Spinal cord (tissue), 10 donors: ENCODE measurements at places on chromosomes 2 and 18. TPM values are rescaled to one million over a fixed set of nuclear protein-coding genes. Genes with fewer than 3 reads are reported as not detected.

GRCh38 chr2:59080451-59081181 lies 839.5 kb upstream of the FANCL start:
- no peaks in the 10 kb centered on the region for H3K27me3 ChIP-seq
- H3K36me3 ChIP-seq, result no peaks in the 10 kb centered on the region
- H3K4me1 ChIP-seq, result no peaks in the 10 kb centered on the region
- no peak for DNase-seq
- no peak overlapping the region for H3K27ac ChIP-seq

EFHD1 gene
- 49.0 TPM for polyA plus RNA-seq

DNA sequence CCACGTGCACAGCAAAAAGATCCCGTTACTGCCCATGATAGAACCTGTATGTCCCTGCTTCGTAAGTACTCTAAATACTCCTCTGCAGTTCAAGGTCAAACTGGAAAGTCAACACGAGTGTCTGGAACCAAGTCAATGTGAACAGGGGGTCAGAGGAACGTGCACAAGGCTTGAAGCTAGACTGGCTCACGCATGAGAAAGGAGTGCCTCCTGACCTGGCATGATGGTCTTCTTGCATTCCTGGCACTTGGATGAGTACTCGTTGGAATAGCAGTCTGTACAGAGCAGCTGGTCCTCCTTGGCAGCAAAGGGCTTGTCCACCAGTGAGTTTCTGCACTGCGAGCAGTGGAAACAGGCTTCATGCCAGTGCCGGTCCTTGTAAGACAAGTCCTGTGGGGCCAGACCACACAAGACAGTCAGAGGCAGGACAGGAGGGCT lies 25.5 kb downstream of the FHL2 start:
- H3K36me3 ChIP-seq, result no peaks in the 10 kb centered on the region
- no peak overlapping the region for H3K27ac ChIP-seq
- DNase-seq, result peak; percentile 61
- peaks cover 14% of the 10 kb centered on the region for H3K4me1 ChIP-seq

GRCh38 chr2:200624658-200625057 lies 38.8 kb downstream of the AOX1 start:
- H3K4me1 ChIP-seq, result no peaks in the 10 kb centered on the region
- no peak overlapping the region for H3K27ac ChIP-seq
- DNase-seq, result no peak
- H3K4me3 ChIP-seq, result no peak overlapping the region
- no peaks in the 10 kb centered on the region for H3K36me3 ChIP-seq

DNA sequence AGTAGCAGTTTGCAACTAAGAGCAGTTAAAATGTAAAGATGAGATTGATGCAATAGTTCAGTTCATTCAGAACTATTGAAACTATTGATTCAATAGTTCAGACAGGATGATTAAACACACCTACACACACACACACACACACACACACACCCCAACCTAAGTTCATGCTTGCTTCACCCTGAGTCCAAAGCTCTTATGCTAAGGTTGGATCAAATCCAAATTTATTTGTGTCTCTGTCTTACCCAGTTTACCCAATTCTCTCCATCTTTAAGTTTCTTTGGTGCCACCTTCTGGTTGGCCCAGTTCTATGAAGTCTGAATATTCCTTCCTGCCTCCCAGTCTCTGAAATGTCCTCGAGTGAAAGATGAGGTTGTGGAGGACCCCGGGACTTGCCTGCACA lies 5.1 kb downstream of the SERPINB8 start:
- no peaks in the 10 kb centered on the region for H3K27me3 ChIP-seq
- H3K4me1 ChIP-seq, result peaks cover 9% of the 10 kb centered on the region
- H3K36me3 ChIP-seq, result no peaks in the 10 kb centered on the region
- no peak overlapping the region for H3K4me3 ChIP-seq
- peak; percentile 20 for DNase-seq

- DNase-seq, result no peak
- H3K4me3 ChIP-seq, result no peak overlapping the region
- H3K4me1 ChIP-seq, result no peaks in the 10 kb centered on the region
- no peaks in the 10 kb centered on the region for H3K36me3 ChIP-seq
Observed at GRCh38 chr2:175372704-175373701, 191.5 kb upstream of the ATP5MC3 start.

DNA sequence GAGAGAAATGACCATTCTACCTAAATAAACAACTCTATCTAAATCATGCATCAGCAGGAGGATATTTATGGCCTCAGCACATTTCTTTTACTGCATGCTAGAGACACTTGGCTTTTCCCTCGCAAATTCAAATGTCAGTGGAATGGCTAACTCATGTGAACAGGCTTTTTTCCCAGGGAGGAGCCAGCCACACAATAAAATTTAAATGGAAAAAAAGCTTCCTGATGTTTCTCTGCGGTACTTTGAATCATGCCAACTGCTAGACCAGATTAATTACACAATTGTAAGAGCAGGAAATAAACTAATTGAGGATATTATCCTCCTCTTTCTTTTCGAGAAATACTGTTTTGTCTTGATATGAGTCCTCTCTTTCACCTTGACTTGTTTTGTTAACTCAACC lies 676.3 kb downstream of the IRS1 start:
- H3K4me1 ChIP-seq, result no peaks in the 10 kb centered on the region
- no peak for DNase-seq
- H3K36me3 ChIP-seq, result no peaks in the 10 kb centered on the region
- no peak overlapping the region for H3K4me3 ChIP-seq

- H3K4me1 ChIP-seq, result peaks cover 10% of the 10 kb centered on the region
- H3K27me3 ChIP-seq, result no peaks in the 10 kb centered on the region
- no peak for DNase-seq
- peak overlapping the region; percentile 67 for H3K27ac ChIP-seq
Observed at GRCh38 chr18:332007-332406, 64.2 kb upstream of the THOC1 start.

GRCh38 chr2:113105047-113105785 lies 22.2 kb upstream of the IL1RN start:
- no peaks in the 10 kb centered on the region for H3K27me3 ChIP-seq
- no peak overlapping the region for H3K4me3 ChIP-seq
- no peaks in the 10 kb centered on the region for H3K4me1 ChIP-seq
- DNase-seq, result no peak
- H3K27ac ChIP-seq, result no peak overlapping the region
- H3K36me3 ChIP-seq, result no peaks in the 10 kb centered on the region

- no peak for DNase-seq
- H3K4me1 ChIP-seq, result peaks cover 48% of the 10 kb centered on the region
- H3K27me3 ChIP-seq, result no peaks in the 10 kb centered on the region
- no peak overlapping the region for H3K4me3 ChIP-seq
Observed at GRCh38 chr2:120791962-120792297, 56.3 kb downstream of the GLI2 start.

ZBTB7C gene
- polyA plus RNA-seq, result 9.4 TPM

LYG2 gene
- 0.98 TPM for polyA plus RNA-seq

PDE1A gene
- polyA plus RNA-seq, result 8.7 TPM

GRCh38 chr2:20484034-20484617 lies 37.3 kb downstream of the RHOB start:
- H3K27me3 ChIP-seq, result no peaks in the 10 kb centered on the region
- no peak overlapping the region for H3K27ac ChIP-seq
- H3K4me3 ChIP-seq, result no peak overlapping the region
- DNase-seq, result no peak

ADAM17 gene
- polyA plus RNA-seq, result 39.2 TPM

GRCh38 chr18:21803495-21803894 lies 62.9 kb downstream of the MIB1 start:
- no peak overlapping the region for H3K27ac ChIP-seq
- no peak for DNase-seq
- H3K4me3 ChIP-seq, result no peak overlapping the region
- H3K4me1 ChIP-seq, result no peaks in the 10 kb centered on the region
- peaks cover 12% of the 10 kb centered on the region for H3K36me3 ChIP-seq

PRKCE gene
- polyA plus RNA-seq, result 35.5 TPM

SLC16A14 gene
- 38.6 TPM for polyA plus RNA-seq

CD302 gene
- polyA plus RNA-seq, result 9.4 TPM

DNA sequence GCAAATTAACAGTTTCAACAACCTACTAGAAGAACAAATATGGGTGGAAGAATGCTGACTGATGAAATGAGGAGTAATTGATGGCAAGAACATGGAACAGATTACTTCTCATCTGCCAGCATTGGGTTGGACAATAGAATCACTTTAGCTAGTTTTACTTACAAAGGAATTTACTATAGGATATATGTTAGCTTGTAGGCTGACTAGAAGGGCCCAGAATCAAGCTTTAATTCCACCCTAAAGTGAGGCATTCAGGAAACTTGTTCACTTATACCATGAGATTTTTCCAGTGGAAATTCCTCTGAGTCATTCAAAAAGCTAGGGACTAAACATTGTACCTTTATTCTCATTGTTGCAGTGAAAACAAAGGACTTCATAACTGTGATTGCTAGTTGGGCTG lies 5.0 kb upstream of the ZSWIM2 start:
- peaks cover 6% of the 10 kb centered on the region for H3K4me1 ChIP-seq
- H3K36me3 ChIP-seq, result no peaks in the 10 kb centered on the region
- H3K27me3 ChIP-seq, result no peaks in the 10 kb centered on the region

GRCh38 chr2:199830531-199830930 lies 20.5 kb downstream of the FTCDNL1 start:
- H3K4me1 ChIP-seq, result peaks cover 4% of the 10 kb centered on the region
- H3K4me3 ChIP-seq, result no peak overlapping the region
- H3K36me3 ChIP-seq, result no peaks in the 10 kb centered on the region
- no peaks in the 10 kb centered on the region for H3K27me3 ChIP-seq

DNA sequence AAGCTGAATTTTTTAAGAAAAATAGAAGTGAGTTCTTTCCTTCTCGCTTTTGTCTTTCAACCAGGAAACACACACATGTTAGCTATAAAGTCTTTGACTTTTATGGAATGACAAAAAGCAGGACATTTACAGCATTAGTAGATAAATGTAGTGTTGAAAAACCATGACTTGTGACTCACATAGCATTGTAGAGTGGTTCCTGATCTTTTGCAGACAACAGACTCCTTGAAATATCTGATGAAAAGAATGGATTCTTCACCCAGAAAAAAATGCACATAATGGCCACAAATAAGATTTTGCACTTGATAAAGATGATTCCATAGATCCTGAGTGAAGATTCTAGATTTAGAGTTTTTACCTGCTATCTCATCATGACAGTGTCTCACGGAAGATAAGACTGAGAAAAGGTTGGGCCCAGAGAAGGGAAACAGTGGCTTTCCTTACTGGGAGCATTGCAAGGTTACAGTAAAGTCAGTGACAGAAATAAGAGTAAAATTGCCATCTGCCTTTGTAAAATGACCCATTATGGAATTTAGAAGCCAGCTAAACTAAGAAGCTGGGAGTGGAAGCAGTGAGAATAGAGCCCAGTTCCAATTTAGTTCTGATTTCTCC lies 14.0 kb downstream of the SMARCAL1 start:
- peaks cover 52% of the 10 kb centered on the region for H3K36me3 ChIP-seq
- no peak overlapping the region for H3K27ac ChIP-seq
- no peaks in the 10 kb centered on the region for H3K27me3 ChIP-seq
- no peak for DNase-seq

GRCh38 chr2:143171817-143172216 lies 42.6 kb downstream of the ARHGAP15 start:
- H3K36me3 ChIP-seq, result no peaks in the 10 kb centered on the region
- no peak overlapping the region for H3K27ac ChIP-seq
- no peaks in the 10 kb centered on the region for H3K4me1 ChIP-seq
- H3K27me3 ChIP-seq, result no peaks in the 10 kb centered on the region

GRCh38 chr2:38489846-38490245 lies 112.8 kb upstream of the ATL2 start:
- no peak for DNase-seq
- no peaks in the 10 kb centered on the region for H3K27me3 ChIP-seq
- no peak overlapping the region for H3K4me3 ChIP-seq

SLC5A7 gene
- polyA plus RNA-seq, result 11.3 TPM

DNA sequence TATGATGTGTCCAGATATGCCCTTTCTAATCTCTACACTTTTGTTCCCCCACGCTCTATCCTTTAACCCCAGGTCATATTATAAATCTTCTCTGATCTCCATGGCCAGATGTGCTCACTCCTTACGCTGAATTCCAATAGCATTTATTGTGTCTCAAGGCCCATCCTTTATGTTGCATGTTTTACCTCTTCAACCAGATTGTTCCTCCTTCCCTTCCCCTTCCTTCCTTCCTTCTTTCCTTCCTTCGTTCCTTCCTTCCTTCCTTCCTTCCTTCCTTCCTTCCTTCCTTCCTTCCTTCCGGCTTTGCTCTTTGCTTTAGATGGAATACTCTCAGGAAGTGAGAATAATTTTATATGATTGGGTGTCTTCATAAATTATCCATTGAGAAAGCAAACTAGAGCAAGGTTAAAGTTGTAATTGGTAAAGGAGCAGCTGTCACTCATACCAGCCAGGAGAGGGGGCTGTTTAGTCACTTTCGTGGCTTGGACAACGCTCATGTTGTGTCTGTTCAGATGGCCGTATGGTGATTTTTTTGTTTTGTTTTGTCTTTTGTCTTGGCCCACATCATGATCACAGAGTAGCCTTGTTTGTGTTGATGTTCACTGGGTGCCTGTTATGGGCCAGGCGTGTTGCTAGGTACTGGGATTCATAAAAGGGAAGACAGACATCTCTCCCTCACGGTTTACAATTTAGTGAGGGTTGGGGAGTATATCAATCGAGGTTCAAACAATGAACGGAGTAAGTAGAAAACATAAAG lies 68.0 kb downstream of the DAW1 start:
- H3K27ac ChIP-seq, result no peak overlapping the region
- DNase-seq, result peak; percentile 26
- H3K4me3 ChIP-seq, result no peak overlapping the region
- no peaks in the 10 kb centered on the region for H3K27me3 ChIP-seq
- no peaks in the 10 kb centered on the region for H3K36me3 ChIP-seq
- H3K4me1 ChIP-seq, result no peaks in the 10 kb centered on the region

DNA sequence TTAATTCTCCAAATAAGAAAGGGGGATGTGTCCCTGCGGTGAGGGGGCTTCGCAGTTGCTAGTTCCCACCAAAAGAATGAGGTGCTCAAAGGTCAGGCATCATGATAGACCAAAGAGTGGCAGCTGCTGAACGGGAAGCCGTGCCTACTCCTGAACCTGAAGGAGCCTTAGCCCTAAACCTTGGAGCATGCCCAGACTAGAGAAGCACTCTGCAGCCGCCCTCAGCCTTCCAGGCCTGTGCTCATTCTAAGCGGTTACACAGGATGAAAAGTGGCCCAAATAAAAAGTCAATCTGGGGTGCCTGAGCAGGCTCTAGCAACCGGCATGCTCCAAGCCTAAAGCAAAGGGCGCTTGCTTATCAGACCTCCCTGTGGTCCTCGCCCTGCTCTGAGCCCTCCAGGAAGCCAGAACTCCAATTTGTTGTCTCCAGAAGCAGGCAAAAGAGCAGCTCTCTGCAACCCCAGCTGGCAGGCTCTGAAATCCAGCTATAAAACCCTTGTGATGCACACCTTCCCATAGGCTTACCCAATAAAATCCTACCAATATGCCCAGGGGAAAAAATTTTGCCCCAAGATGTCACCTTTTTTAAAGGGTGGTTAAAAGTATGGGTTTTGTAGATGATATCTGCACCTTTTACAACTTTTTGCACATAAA lies 17.5 kb downstream of the UXS1 start:
- H3K27me3 ChIP-seq, result no peaks in the 10 kb centered on the region
- no peak overlapping the region for H3K4me3 ChIP-seq
- H3K4me1 ChIP-seq, result peaks cover 25% of the 10 kb centered on the region
- DNase-seq, result no peak
- H3K27ac ChIP-seq, result no peak overlapping the region

CPO gene
- 0.53 TPM for polyA plus RNA-seq

SLC14A1 gene
- 1.1 TPM for polyA plus RNA-seq

GRCh38 chr2:196183172-196183473 lies 11.7 kb upstream of the STK17B start:
- no peaks in the 10 kb centered on the region for H3K36me3 ChIP-seq
- DNase-seq, result no peak
- H3K4me3 ChIP-seq, result no peak overlapping the region
- no peaks in the 10 kb centered on the region for H3K27me3 ChIP-seq
- H3K27ac ChIP-seq, result no peak overlapping the region

EN1 gene
- polyA plus RNA-seq, result 1.0 TPM

GRCh38 chr2:229825476-229825875 lies 96.3 kb downstream of the TRIP12 start:
- H3K27me3 ChIP-seq, result no peaks in the 10 kb centered on the region
- no peak for DNase-seq
- H3K4me3 ChIP-seq, result no peak overlapping the region
- H3K4me1 ChIP-seq, result no peaks in the 10 kb centered on the region
- no peak overlapping the region for H3K27ac ChIP-seq
- peaks cover 13% of the 10 kb centered on the region for H3K36me3 ChIP-seq
